Activated T-helper 1 cell treated with Interleukin-2 at 50 U/mL for 16 hours (primary cell): ENCODE measurements at places on chromosomes 5 and 9.

DNA sequence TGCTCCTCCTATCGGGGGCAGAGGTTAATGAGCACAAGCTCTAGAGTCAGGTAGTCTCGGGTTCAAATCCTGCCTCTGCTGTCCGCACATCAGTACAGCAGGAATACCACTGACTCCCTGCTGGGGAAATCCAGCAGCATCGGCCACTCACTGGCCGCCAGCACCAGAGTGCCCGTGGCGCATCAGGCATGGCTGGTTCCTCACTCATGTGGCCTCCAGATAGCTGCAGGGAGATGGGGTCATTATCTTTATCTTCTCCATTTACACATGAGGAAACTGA, 137.6 kb upstream of the COL5A1 start:
- DNase-seq: no peak

DNA sequence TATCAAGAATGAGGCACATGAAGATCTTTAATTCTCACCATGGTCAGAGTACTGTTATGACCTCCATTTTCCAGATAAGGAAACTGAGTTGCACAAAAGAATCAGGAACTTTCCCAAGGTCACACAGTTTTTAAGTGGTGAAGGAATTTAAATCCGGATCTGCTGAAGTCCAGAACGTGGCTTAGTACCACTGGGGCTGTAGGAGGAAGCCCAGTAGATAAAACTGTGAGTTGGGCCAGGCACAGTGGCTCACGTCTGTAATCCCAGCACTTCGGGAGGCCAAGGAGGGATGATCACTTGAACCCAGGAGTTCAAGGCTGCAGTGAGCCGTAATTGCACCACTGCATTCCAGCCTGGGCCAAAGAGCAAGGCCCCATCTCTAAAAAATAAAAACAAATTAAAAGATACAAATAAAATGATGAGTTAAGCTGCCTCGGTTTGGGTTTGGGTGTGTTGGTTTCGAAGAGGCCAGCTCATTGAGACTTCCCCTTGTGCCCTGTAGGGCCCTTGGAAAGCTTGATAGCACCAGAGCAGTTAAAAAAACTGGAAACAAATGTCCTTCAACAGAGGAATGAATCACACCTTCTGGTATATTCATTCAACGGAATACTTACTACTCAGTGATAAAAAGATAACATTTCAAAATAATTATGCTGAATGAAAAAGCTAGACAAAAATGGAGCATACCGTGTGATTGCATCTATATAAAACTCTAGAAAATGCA, 20.1 kb downstream of the ATOX1 start:
- DNase-seq: no peak

GRCh38 chr9:87446527-87446926, 51.1 kb upstream of the DAPK1 start:
- no peak for DNase-seq

DNA sequence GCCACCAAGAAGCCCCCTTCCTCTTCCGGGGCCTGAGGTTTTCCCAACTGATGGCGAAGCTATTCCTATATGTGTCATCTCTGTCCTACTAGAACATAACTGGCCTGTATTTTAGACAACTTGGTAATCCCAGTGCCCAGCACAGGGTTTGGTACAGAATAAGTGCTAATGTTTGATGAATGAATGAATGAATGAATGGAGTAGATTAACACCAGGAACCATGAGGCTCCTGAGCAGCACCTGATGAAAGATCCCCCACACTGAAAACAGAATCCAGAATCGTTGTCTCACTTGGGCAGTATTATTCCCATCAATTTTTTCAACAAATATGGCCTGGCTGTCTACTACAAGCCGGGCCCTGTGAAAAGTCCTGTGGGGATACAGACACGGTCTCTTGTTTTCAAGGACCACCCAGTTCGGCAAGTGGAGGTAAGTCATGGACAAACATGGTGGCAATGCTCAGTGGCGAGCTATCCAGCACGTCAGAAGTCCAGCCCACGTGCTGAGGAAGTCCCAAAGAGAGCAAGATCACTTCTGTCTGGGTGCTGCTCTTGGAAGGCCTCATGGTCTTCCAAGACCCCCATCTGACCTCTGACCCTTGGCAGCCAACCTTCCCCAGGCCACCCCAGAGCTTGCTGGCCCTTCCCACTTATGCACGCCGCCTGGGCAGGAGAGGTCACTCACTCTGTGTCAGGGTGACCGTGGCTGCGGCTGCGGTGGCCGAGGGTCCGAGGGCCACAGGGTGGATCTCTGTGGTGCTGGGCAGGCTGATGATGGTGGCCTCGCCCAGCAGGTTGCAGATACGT, 1.0 kb downstream of the NAIF1 start:
- DNase-seq: no peak

- DNase-seq: no peak
Observed at GRCh38 chr5:8557728-8558127, 688.8 kb downstream of the MTRR start.

DNA sequence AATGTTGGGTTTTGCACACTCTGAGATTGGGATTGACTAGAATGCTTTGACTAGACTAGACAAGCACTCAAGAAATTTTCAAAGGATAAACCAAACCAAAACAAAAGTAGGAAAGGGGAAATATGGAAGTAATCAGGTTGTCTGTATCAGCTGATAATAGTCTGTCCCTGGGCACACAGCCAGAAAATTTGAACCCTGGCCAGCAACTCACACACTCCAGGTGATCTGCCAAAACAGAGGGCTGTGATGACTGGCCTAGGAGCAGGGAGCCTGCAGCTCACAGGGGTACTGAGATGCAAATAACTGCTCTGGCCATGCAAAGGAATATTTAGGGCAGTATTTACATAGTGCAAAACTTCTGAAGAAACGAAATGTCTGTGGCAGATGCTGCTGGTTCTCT, 112.3 kb upstream of the SMIM23 start:
- DNase-seq: no peak

DNA sequence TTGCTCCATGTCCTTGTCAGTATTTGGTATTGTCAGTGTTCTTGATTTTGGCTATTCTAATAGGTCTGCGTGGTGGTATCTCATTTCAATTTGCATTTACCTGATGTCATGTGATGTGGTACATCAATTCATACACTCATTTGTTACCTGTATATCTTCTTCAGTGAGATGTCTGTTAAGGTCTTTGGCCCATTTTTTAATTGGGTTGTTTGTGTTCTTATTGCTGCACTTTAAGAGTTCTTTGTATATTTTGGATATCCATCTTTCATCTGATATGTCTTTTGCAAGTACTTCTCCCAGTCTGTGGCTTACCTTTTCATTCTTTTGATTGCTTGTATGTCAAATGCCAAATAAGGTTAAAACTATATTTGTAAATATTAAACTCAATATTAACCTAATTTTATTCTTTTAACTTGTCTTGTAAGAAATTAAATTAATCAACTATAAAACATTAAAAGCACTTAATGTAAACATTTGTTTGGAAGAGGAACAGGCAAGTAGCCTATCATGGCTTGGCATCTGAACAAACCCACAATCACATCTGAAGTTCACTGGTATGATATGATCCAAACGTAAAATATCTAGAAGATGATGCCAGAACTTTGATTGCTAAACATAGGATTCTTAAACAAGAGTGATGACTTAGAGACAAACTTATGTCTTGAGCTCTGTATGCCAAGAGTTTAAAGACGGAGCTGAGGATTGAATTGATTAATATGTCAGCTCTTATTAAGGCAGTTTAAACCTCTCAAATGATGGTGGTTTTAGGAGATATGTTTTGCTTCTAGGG, 587.3 kb downstream of the ANXA1 start:
- DNase-seq: no peak

GRCh38 chr9:71630377-71630995, 137.8 kb downstream of the CEMIP2 start:
- no peak for DNase-seq

DNA sequence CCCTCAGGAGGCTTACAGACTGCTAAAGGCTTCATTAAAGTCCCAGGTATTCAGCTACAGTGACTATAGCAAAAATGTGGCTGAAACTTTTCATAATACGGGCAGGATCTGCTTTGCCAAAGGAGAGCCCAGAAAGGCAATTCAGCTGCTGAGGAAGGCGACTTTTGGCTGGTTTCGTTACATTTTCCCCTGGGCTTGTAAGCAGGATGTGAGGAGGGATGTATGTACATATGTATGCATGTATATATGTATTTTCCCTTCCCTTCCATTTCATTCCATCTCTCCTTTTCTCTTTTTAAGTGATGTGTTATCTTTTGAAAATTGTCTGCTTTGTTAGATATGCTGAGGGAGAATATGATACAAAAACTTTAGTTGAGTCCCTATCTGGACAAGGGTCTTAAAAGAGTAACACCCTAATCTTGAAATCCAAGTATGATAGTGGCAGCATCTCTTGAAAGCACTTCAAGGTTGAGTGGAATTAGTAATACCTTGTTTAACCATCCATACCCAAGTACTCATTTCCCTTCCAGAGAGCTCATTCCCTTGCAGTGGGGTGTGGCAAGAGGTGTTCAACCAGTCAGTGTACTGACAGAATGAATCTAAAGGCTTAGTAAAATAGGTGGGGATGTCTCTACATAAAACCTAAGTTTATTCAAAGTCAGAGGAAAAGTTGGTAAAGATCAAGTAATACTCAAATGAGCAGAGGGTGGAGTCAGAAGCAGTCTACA, 28.7 kb downstream of the RAD1 start:
- DNase-seq: no peak
